NCI-H510A treated with DMSO at 0.1 percent for 48 hours (cell line): ENCODE measurements at places on chromosomes 2 and 18.
A peak's percentile ranks its signal among the peaks of the same experiment; 100 is the strongest.

- DNase-seq, result no peak
Observed at GRCh38 chr2:45946023-45946422, 294.5 kb downstream of the PRKCE start.

GRCh38 chr2:33221046-33221784 lies 255.2 kb upstream of the RASGRP3 start:
- no peak for DNase-seq

DNA sequence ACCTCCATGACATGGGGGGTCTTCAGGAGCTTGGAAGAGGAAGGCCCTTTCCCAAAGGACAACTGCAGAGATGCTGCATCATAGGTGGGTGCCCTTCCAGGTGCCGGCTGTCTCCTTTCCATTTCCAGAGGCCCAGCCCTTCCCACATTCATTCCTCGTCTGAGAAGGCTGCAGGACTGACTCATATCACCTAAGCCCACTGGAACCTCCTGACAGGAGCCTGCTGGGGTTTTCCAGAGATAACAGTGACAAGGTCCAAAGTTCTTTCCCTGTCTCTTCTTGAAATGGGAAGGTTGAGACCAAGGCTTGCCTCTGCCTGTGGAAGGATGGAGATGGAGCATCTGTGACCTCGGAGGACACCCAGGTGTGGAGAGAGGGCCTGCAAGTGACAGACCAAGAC lies 3.6 kb upstream of the PRSS56 start:
- no peak for DNase-seq

DNA sequence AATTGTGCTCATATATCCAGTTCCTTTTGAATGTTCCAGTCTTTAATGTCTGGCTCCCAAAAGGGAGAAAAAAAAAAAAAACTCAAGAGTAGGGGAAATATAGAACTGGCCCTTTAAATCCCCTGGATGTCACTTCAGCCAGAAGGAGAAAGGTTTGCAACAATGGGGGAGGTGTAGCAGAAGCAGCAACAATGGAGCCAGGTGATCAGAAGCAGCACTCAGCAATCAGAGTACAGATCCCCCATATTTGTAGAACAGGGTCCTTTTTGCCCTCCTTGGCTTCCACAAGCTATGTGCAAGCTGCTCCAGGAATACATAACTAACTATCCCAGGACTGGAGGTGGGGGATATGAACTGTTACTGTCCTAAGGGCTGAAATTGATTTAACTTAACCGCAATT lies 25.8 kb upstream of the ZNF397 start:
- peak; percentile 85 for DNase-seq

- DNase-seq, result no peak
Observed at GRCh38 chr2:236171181-236171679, 3.0 kb upstream of the GBX2 start.

GRCh38 chr2:132668987-132669907 lies 758 bp downstream of the LYPD1 start:
- DNase-seq, result peak; percentile 56

GRCh38 chr2:30385327-30385726 lies 61.7 kb upstream of the LCLAT1 start:
- DNase-seq, result no peak

- peak; percentile 78 for DNase-seq
Observed at GRCh38 chr2:46364797-46365457, 67.7 kb downstream of the EPAS1 start.

GRCh38 chr18:74255131-74255616 lies 36.6 kb downstream of the CYB5A start:
- no peak for DNase-seq

DNA sequence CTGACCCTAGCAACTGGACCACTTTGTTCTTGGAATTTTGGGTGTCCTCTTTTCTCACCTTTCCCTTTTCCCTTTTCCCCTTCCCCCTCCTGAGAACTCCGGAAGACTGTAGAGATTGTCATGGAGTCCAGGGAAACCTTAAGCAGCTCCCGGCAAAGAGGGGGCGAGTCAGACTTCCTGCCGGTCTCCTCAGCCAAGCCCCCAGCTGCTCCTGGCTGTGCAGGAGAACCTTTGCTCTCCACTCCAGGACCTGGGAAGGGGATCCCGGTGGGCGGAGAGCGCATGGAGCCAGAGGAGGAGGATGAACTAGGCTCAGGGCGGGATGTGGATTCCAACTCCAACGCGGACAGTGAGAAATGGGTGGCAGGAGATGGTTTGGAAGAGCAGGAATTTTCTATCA lies 20.5 kb downstream of the SETBP1 start:
- no peak for DNase-seq

- DNase-seq, result no peak
Observed at GRCh38 chr2:29522951-29523669, 398.3 kb downstream of the ALK start.

DNA sequence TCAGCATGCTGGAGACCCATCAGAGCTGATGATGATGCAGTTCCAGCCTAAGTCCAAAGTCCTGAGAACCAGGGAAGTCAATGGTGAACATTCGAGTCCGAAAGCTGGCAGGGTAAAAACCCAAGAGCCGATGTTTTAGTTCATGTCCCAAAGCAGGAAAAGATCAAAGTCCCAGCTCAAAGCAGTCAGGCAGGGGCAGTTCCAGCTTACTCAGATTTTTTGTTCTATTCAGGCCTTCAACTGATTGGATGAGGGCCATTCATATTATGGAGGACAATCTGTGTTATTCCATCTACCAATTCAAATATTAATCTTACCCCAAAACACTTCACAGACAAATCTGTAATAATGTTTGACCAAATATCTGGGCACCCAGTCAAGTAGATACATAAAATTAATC lies 38.3 kb downstream of the DSEL start:
- DNase-seq, result no peak
